Stimulated activated CD4-positive, alpha-beta T cell treated with anti-CD3 and anti-CD28 coated beads, TNF-alpha, amount 100 ng/mL, for 24 hours (primary cell): ENCODE measurements at places on chromosomes 2 and 18.

- DNase-seq: no peak
These were observed 37.9 kb upstream of the RPL31 start for GRCh38 chr2:100964222-100964621.

DNA sequence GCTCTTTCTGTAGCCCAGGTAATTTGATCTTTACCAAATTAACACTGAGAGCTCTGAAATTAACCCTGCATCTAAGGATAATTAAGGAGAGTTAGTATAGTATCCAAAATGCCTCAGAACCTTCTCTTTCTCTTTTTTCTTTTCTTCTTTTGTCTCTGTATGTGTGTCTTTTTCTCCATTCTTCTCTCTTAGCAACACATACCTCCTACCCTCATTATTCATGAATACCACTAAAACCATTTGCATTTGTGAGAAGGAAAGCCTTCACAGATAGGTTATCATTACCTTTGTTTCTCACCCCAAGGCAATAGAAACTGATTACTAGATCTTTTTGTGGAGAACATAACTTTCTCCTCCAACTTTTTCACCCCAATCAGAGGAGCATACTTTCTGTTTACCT is 376.5 kb upstream of the NXPH2 start:
- no peak for DNase-seq

DNA sequence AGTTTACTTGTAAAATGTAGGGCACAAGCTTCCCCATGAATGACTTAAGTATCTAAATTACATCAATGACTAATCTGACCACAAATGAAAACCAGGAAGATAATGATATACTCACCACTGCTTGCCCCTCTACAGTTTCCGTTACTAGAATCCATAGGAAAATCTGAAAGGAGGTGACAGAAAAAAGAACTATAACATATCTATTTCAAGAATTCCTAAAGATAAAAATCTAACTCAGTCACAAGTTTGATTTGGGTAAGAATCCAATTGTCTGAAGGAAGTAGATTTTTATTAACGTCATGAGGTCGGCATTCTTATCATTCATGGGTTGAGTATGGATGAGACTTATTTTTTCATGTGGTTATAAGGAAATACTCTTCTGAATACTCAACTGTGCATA is 7.8 kb downstream of the FRZB start:
- DNase-seq: no peak

DNA sequence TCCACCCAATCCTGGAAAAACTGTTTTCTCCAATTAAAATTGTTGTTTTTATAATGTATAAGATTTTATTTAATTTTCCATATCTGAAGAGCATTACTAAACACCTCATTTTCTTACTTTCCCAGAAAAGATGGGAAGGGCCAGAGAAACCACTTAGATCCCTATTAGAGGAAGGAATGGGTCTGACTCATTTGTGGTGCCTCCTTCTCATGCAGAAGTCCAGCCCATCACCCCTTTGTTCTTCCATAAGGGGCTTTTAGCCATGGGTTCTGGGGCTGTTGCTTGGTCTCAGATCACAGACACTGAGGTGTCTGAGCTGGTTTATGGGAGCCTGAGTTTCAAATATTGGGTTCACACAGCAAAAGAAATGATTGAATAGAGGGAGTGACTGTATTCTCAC is 152.2 kb downstream of the ESCO1 start:
- no peak for DNase-seq

DNA sequence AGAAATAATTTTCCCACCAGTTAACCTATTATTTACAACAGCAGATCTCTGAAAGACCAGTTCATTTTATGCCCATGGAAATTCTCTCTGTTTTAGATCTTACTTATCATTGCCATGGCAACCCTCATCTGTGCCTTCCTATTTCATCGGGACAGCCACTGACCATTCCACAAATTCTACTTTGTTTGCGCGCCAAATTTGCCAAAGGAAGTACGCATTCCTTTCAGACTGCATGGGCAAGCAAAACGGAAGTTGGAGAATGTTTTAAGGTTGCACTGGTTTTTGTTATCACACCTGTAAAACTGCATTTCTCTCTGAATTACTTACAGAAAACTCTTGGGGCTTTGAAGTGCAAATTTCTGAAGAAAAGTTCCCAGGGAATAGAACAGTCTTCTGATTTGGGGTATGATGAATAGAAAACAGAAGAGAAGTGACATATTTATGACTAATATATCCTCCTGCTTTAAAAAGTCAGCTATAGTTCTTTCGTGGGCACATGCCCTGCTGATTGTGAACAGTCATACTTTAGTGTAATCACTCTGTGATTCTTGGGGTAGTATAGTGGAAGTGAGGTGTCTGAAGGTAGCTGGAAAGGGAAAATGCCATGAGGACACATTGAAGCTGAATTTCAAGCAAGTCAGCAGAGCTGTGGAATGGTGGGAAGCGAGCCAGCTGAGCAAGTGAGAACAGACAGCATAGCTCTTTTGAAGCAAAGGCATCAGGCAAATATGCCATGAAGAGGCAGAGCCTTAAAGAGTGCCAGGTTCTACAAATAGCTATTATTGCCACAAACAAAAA is 20.9 kb downstream of the NETO1 start:
- DNase-seq: no peak

DNA sequence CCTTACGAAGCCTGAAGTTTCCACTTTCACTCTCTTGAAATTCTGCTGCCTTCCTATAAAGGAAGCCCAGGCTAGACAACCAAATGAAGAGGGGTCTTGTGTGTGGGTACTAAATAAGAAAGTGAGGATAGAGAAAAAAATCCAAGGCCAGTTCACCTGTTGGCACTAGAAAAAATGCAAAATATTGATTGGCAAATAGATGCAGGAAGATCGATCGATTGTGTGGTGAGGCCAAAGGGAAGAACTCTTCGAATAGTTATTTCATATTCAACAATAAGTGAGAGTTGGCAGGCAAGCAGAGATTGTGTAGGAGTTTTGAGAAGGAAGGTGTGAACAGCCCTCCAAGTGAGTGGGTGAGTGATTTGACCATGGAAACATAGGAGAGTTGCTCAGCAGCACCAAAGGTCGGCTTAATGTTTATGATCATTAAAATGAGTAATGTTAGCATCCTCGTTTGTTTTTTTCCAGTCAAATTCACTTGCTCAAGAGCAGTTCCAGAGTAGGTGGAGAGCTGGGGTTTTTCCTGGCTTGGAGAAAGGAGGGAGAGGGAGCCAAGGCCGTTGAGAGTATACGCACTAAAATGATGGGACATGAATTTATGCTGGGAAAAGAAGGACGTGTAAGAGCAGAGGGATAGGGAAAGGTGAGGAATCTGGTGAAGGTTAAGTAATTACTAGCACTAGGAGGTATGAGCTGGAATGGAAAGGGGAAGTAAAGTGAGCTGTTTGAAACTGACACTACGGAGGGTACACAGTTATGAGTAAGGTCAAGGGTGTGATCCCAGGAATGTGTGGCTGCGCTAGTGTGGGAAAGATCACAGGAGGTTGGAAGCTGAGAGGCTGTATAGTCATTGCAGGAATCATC is 1.1 kb upstream of the NAPG start:
- no peak for DNase-seq

DNA sequence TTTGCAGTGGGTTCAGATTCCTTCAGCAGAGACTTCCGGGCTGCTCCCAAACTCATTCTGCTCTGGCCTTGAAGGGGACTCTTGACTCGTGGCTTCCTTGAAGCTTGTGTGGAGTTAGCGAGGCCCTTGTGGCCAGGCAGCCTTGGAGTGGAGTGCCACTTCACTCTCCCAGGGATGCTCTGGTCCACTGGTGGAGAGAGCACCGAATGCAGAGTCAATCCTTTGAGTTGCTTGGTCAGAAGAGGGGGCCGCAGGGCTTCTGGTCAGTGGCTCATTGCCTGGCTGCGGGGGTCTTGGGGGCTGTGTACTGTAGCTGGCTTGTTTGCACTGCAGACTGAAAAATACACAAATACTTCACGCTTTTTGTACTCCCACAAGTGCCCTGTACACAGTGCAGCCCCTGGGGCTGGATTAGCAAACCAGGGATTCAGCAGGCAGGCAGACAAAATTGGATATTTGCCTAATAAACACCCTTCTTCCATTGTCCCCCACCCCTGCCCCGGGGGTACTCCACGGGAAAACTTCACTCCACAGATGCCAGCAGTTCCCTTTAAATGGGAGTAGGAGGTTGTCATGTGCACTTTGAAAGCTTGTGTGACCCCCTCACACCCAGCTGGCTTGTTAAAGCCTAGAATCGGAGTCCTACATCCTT is 3.2 kb downstream of the GLI2 start:
- no peak for DNase-seq

DNA sequence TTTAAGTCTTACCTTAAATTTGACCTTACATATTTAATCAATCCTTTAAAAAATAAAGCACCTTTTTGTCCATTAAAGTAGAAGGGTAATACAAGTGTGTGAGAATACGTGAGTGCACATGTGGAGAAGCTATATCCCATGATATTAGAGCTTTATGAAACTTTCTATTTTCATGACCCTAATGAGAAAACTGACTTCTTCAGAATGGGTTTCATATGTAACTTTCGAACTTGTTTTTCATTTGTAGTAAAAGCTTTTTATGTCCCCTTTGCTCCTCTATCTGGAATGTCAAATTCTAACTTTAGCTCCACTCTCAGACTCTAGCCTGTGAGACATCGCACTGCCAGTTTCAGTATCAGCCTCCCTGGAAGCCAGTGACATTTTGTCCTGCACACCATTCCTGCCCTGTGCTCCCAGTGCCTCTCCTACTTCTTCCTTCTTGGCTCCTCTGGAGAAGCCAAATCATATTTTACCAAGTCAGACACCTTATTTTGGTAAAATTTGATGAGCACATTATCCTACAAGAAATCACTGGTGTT is 42.0 kb downstream of the MAPRE2 start:
- DNase-seq: no peak
